RCC 7860 (cell line): ENCODE measurements at places on chromosomes 13 and 19.

DNA sequence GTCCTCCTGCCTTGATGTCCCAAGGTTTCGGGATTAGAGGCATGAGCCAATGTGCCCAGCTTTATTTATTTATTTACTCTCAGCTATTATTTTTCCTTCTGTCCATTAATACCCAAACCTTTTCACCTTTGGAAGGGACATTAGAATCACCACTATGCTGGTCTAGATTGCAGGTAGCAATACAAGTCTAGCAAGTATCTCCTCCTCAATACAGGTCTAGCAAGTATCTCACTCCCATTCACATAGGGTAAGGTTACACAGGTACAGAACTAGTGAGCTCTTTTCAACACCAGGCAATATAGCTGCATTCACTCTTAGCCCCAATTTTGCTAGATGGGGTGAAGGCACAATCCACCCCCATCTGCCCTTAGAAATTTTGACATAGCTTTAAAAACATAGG is 17.4 kb upstream of the SPRYD7 start:
- DNase-seq = no peak

GRCh38 chr13:20192836-20193161 is at the start of gene GJB2:
Gene GJB2, minus strand, starts transcription at chr13:20192938. Its CDS starts 3,357 bp downstream, at chr13:20189581.
- no peak for DNase-seq

GRCh38 chr13:59641817-59642216 is 521.9 kb downstream of the DIAPH3 start:
- DNase-seq = no peak

DNA sequence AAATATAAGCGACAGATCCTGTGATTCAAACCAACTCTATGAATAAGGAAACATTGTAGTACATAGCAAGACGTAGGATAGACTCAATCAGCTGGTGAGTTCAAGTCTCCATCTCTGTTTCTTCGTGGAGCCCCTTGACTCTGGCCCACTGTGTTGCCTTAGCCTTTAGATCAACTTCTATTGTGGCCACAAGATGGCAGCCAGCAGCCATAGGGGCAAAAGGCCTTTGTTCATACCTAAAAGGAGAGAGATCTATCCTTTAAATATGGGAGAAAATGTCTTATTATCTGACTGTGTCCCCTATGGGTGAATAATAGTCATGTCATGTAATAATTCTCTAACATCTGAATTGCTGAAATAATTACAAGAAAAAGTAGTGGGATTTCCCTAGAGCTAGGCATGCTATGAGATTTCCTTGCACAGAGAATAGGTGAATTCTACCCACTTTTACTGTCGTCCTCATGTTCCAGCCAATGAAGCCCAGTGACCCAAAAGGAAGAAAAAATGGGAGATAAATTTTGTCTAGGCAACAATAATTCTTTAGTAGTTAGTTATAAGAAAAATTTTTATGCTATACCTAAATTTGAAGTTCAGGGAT is 129.4 kb downstream of the PCDH20 start:
- peak; percentile 7 for DNase-seq

DNA sequence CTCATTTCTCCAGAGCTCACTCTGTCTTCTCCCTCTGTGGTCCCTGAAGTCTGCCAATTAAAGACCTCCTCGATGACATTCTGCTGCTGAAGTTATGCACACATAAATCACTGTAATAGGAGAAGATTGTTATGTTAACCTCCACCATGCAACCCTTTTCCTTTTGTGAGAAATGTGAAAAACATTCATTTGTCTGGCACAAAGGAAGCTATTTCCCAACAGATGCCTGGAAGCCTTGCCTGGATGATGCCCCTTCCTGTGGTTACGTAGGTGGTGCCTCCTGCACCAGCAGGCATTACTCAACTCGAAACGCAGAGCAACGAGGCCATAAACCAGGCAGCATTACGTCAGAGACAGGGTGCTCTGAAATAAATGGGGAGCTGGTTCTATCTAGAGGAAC is 327.4 kb upstream of the ZNF507 start:
- no peak for DNase-seq

DNA sequence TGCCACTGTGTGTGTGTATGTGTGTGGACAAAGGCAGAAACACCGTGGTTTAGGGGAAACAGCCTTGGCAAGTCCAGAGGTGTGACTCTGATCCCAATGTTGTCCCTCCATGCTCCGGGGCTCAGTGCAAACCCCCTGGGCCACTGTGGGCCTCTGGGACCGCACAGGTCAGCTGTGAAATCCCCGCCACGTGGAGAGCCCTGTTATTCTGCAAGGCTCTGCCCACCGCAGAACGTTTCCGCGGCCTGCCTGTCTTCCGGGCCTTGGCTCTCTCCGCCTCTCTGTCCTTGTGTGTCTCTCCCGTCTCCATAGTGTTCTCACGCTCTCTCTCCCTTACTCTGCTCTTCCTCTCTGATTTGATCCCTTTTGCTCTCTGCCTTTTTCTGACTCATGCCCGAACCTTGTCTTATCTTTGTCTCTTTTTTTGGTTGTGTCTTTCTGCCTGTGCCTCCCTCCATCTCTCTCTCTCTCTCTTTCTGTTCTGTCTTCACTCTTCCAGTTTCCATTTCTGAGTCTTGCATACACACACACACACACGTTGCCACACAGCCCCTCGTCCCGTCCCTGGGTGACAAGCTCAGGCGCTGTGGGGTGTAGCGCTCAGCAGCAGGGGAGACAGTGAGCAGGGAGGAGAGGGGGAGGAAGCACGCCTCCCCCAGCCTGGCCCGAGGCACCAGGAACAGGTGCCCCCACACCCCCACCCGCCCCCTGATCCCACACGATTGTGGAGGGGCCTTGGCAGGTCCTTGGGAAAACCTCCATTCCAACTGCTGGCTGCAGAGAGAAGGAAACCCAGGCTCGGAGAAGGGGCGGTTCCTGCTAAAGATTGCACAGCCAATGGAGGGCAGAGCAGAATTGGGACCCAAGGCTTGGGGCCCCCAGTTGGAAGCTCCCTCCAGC is 3.0 kb downstream of the TTYH1 start:
- no peak for DNase-seq

GRCh38 chr13:84821261-84821660 is 939.0 kb upstream of the SLITRK1 start:
- DNase-seq = no peak

DNA sequence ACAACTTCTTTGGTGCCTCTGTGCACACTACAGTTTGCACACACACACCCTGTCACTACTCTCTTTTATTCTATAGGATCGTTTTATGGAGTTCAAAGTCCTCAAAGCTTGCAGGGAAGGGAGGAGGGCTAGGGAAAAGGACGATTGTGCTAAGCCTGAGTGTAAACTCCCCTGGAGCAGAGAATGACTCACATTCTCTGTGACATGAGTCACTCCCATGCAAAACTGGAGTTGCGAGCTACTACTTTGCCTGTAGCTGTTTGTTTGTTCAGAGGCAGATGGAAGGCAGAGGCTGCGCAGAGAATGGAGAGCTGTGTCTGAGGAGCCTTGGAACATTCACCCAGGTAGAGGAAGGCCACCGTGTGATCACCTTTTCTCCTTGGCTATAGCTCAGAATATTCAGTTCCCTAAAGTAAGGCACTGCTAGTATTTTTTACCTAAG is 80.5 kb upstream of the MBNL2 start:
- DNase-seq = peak; percentile 81

- DNase-seq = peak; percentile 43
Measured at GRCh38 chr13:26062853-26063444, 11.1 kb upstream of the SHISA2 start.

DNA sequence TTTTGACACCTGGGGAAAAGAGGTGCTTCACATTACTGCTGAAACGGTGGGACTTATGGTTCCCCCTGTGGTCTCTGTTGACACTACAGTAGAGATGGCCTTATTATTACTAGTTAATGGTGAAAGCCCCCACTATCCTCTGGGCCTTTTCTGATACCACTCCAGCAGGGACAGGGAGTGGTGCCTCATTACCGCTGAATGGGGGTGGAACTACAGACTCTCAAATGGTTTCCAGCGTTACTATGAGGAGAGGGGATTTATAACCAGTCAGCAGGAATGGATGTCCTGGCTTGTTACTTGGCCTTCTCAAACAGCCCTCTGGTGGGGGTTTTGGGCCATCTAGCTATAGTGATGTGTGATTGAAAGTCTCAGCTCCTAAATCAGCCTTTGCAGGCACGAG is 96.7 kb upstream of the DIAPH3 start:
- DNase-seq = no peak

DNA sequence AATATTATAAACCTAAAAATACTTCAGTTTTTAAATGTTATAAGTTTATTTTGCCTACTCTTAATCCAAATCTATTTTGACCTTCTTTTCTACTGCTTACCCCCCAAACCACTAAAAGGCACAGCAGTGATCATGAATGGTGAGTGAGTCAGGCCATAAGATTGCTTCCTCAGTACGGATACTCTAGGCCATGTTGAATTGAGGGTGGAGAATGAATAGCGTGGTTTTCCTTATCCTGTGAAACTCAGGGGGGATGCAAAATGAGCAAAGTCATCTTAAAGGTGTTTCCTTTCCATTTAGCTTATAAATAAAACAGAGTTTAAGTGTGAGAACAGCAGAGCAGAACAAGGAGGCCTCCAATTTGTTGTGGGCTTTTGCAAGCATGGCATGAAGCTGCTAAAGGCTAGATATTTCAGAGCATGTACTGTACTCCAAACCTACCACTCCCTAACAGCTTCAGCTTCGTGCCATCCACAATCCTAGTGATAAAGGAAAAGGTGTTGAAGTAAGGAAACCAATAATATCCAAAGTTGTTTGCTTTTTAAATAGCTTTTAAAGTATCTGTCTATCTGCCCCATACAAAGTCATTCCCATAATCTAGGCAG is 25.0 kb downstream of the SERPINE3 start:
- DNase-seq = peak; percentile 38

DNA sequence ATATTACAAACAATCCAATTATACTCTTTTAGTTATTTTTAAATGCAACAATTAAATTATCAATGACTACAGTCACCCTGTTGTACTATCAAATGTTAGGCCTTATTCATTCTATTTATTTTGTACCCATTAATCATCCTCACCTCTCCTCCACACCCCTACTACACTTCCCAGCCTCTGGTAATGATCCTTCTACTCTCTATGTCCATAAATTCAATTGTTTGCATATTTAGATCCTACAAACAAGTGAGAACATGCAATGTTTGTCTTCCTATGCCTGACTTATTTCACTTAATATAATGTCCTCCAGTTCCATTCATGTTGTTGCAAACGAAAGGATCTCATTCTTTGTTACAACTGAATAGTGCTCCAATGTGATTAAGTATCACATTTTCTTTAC is 1414.6 kb downstream of the SLITRK1 start:
- no peak for DNase-seq

GRCh38 chr19:47494729-47495128 is 10.7 kb upstream of the KPTN start:
- DNase-seq = no peak

GRCh38 chr13:91153372-91153771 is 194.1 kb upstream of the MIR17HG start:
- DNase-seq = no peak

GRCh38 chr13:26310003-26310402 is 56.1 kb downstream of the CDK8 start:
- DNase-seq = no peak

DNA sequence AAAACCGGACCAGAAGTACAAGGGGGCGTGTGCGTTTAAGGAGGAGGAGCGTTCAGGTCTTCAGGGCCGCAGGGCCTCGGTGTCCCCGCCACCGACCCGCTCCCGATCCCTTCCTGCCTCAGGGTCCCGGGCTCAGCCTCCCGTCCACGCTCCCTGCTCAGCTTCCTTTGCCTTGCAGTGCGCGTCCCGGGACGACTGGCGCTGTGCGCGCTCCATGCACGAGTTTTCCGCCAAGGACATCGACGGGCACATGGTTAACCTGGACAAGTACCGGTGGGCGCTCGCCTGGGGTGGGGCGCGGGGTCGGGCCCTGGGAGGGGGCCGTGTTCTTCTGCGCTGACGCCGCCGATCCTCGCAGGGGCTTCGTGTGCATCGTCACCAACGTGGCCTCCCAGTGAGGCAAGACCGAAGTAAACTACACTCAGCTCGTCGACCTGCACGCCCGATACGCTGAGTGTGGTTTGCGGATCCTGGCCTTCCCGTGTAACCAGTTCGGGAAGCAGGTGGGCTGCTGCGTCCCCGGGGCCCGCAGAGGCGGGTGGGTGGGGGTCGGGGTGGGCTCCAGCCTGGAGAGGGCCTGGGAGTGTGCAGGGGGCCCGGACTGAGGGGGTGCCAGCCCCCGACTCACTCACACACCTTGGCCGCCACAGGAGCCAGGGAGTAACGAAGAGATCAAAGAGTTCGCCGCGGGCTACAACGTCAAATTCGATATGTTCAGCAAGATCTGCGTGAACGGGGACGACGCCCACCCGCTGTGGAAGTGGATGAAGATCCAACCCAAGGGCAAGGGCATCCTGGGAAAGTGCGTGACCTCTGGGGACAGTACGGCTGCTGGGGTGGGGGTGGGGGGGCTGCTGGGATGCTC is 1.4 kb downstream of the GPX4 start:
- peak; percentile 23 for DNase-seq

GRCh38 chr13:24887759-24888158 is 123.8 kb downstream of the RNF17 start:
- DNase-seq = no peak

GRCh38 chr13:85303630-85304029 is 495.6 kb downstream of the SLITRK6 start:
- DNase-seq = no peak
